ENCODE measurements at places on chromosomes 6 and 20.

DNA sequence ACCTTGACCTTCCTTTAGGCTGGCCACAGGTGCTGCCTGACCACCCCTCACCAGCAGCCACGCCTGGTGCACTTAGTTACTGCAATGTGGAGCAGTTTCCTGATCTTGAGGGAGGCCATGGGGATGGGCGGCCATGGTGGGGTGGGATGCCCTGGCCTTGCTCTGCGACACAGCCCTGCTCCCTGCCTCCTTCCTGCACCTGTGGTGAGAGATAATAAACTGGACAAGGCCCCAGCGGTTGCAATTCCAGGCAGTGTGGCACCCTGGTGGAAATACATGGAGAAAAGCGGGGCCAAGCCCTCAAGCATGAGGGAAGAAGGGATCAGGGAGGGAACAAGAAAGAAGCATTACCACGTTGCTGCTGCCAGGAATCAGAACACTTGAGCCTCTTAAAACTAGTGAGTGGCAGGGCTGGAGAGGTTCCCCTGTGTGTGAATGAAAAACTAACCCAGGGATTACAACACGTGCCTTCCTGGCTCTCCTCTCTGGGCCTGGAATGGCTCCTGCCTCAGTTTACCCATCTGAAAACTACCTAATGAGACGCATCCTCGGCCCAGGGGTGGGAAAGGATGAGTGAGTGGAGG lies 213.2 kb downstream of the LY86 start:
- no peak for DNase-seq

DNA sequence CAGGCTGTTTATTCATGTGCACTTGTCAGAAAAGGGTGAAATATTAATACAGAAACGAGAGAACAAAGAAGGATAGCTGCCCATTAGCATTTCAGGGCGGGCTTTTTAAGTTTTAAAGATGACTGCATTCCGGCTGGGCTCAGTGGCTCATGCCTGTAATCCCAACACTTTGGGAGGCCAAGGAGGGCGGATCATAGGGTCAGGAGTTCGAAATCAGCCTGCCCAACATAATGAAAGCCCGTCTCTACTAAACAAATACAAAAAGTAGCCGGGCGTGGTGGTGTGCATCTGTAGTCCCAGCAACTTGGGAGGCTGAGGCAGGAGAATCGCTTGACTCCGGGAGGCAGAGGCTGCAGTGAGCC lies 130.5 kb downstream of the HFE start:
- DNase-seq = no peak

DNA sequence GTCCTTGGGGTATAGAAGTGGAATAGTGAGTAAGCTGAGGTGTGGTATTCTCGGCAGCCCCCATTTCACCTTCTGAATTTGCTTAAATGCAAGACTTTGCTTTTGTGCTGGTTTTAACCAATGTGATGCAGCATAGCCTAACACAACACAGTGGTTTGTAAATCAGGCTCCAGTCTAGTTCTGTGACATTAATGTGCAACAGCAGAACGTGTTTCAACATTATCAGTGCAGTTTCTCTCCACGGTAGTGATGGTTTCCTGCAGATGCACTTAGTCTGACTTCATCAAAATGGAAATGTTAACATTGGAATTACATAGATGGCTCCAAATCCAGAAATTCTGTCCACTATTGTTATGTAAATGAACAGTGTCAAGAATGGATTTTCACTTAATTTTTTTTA lies 139.5 kb downstream of the ZFAND3 start:
- no peak for DNase-seq

DNA sequence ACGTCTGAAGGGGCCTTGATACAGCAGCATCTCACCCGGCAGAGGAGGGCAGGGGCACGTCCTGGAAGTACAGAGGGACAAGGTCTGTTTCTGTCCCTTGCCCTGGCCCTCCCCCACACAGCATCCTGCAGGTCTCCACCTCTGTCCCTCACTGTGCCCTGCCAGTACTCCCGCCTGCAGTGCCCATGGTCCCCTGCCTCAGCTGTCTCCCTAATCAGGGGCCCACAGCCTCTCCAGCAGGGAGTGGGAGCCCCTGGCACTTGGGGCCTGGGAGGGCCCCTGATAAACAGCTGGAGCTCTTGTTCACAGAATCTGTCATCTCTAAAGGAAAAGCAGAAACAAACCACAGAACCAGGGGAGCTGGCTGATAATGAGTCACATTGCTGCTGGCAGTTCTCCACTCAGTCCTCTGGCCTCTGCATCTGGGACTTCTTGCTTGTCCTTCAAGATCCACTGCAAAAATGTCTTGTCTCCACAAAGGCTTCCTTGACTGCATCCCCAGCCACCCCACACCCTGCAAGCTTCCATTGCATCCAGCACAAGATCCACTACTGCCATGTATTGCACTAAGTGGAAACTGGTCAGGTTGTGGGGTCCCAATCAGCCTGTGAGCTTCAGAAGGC lies 33.2 kb upstream of the TAF8 start:
- peak; percentile 27 for DNase-seq

DNA sequence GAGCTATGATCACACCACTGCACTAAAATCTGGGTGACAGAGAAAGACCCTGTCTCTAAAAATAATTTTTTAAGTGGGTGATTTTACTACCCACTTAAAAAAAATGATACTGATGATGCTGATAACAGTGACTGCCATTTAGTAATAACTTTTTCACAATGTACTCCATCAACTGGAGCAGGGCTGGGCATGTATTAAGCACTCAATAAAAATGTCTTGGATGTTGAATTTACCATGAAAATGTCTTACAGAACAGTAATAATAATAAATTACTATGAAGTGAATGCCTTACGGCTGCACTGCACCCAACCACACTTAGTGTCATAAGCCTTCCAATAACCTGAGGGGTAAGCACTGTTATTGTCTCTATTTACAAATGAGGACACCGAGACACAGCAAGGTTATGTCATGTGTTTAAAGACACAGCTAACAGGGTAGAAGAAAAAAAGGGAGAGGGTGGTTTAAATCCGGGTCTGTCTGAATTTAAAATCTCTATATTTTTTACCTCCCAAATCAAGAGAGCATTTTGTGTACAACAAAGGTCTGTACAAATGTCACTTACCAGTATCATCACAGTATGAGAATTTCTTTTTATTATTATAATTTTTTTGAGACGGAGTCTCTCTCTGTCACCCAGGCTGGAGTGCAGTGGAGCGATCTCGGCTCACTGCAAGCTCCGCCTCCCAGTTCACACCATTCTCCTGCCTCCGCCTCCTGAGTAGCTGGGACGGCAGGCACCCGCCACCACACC lies 21.5 kb downstream of the RIMS4 start:
- DNase-seq = no peak

GRCh38 chr6:16564436-16564835 lies 196.8 kb downstream of the ATXN1 start:
- no peak for DNase-seq

All from A549 (cell line).